ENCODE measurements at places on chromosomes 7 and 10.

DNA sequence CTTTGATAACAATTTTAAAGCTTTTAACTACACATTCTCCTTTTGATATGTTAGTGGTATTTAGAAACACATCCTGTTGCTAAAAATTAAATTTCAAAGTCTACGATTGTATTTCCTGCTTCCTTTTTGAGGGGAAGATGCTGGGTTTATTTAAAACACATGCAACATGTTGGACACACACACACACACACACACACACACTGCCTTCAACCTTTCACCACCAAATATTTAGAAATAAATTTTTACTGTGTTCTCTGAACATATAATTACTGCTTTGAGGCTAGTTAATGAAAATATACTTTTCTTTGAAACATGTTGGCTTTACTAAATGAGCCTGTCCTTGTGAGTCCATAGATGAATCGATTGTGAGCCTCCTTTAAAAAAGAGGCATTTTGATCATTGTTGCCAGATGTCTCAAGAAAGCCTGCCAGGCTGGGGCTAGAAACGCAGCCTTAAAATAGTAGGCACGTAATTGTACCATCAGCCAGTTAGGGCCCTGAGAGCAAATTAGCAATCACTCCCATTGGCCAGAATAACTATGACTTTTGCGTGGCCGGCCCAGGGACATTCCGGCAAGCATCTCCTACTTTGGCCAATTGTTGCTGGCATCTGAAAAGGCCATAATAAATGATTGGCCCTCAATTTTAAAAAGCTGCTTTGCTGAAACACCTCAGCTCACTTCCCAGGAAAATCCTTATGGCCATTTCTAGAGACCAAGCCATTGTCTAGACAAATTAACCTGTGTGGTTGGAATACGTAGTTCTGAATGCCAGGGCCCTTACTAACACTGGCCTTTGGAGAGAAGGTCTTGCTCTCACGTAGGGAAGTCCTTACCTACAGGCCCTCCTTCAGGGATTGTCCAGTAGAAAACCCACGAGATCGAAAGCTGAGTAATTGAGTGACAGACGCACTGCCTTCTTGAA lies 9.9 kb upstream of the TEX36 start:
- no peak for DNase-seq

GRCh38 chr10:69232252-69232651 lies 12.1 kb downstream of the HKDC1 start:
- DNase-seq: no peak

DNA sequence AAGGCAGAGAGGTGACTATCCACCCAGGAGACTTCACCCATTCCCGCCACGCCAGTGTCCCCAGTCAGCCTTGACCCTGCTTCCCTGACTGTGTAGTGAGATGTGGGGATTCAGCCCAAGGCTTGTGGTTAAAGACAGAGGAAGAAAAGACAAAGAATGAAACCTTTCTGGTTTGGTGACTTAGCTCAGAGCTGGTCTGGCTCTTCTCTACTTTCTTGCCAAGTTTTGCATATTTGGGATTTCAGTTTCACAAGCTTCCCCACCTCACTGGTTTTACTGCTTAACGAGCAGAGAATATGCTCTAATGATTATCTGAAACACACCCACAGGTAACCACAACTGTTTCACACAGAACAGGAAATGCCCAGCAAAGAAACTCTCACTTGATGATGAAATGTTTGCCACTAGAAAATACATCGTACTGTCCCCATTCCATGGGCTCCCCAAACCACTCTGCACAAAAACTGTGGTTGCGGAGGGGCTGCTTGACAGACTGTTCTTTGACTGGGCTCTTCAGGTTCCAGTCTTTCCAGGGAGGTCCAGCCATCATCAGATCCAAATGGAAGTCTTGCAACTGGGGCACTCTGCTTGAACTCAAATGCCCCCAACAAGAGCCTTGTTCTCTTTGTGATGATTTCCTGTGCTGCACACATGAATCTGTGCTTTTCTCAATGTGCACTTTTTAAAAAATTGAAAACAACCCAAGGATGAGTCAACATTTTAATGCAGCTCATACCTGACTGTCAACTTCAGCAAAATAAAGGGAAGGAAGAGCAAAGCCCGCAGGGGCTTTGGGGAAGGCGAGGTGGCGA lies 95.5 kb downstream of the CTBP2 start:
- DNase-seq: no peak

GRCh38 chr7:35593899-35594298 lies 101.0 kb downstream of the HERPUD2 start:
- no peak for DNase-seq

DNA sequence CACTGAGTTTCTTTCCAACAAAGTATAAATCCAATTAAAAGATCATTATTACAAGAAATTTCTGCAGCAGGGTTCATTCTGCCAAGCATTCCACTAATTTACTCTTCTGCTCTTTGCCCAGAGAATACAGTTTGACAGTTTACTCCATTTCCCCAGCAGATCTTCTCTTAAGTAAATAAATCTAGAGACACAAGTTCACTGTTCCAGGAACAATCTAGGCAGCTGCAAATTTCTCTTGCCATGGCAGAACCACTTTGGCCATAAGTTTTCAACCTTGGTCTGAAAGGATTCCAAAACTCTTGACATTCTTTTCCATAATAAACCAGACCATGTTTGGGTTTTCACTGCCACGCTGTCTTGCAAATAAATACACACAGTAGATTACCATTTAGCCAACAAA lies 11.5 kb downstream of the RGS10 start:
- DNase-seq: no peak

GRCh38 chr10:129526943-129527342 lies 59.9 kb downstream of the MGMT start:
- DNase-seq: no peak

- DNase-seq: no peak
These were observed 56.6 kb downstream of the CHRM2 start for GRCh38 chr7:136925044-136925443.

- no peak for DNase-seq
These were observed at the start of gene SYNPO2L for GRCh38 chr10:73655990-73656298. Gene SYNPO2L (minus strand): TSS chr10:73656029. CDS start chr10:73655922, 107 bp downstream.
